ENCODE measurements at places on chromosomes 13 and 19.
A peak's percentile ranks its signal among the peaks of the same experiment; 100 is the strongest.

DNA sequence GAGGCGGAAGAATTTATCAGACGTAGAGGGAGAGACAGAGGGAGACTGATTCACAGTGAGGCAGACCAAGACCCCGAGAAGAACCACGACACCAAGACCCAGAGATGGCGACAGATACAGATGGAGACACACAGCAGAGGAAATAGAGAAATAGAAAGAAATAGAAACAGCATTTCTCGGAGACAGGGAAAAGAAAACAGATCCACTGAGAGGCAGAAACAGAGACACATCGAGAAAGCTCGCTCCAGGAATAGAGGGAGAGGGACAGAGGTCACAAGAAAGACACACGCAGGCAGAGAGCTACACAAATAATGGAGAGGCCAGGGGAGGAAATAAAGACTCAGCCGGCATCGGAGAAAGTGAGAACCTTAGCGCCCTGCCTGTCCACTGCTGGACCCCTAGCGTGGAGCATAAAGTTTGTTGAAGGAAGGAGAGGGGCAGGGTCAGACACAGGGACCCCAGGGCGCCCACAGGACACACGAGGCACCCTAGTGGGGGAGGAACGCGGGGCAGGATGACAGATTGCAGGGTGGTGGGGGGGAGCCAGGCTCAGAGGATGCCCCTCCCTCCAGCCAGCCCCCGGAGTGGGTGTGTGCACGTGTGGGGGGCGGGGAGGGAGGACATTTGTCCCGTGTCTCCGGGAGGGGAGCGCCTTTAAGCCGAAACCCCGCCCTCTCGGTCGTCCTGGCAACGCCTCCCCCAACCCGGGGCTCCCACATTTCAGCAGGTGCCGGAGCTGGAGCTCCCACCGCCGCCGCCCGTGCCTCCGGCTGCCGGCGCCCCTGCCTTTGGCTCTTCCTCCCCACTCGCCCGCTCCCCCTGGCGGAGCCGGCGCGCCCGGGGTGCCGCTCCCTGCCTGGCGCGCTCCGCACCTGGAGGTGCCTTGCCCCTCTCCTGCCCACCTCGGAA is at the start of gene PRKCG:
PRKCG (plus strand) TSS at position 716 of the 909 bp plus-strand sequence. CDS start 298 bp downstream, outside the sequence.
- no peak for DNase-seq

DNA sequence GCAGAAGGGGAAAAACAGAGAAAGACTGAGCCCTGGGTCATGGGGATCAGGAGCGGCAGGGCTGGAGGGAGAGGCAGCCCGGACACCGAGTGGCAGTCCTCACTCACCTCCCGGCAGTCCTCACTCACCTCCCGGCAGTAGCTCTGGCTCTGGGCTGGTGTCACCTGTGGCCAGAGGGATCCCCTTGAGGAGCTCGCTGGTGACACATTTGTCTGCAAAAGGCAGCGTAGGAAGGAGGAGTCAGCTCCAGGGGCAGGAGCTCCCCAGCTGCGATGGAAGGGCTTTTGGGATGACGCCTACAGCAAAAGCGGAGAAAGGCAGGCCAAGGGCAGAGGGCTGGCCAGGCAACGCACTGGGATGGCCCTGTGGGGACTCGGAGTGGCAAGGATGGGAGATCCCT is 739 bp downstream of the EIF3G start:
- DNase-seq: no peak

GRCh38 chr13:44312131-44312530 is 61.5 kb upstream of the SERP2 start:
- no peak for DNase-seq

GRCh38 chr13:66424422-66424821 is 805.7 kb downstream of the PCDH9 start:
- peak; percentile 73 for DNase-seq

DNA sequence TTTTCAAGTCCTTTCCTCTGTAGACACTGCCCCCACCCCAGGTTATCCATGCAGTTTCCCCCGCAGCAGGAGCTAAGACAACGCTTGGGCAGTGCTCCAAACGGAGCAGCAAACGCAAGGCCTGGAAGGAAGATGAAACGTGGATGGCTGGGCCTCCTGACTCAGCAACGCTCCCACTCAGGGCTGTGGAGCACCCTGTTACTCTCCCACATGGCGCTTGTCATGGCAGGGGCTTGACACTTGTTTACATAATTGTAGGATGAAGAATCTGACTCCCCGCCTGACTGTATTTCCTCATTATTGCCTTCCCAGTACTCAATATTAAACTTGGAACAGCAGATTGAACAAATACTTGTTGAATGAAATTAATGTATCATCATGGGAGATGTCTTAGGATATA is 799 bp upstream of the C1QTNF9B start:
- peak; percentile 71 for DNase-seq

- DNase-seq: peak; percentile 28
These were observed 111.0 kb downstream of the RGCC start for GRCh38 chr13:41568143-41568971.

Data from fibroblast of skin of right biceps (primary cell).